Adrenal gland (tissue), 19 donors: ENCODE measurements at places on chromosomes 4 and X. TPM values are rescaled to one million over a fixed set of nuclear protein-coding genes. Genes with fewer than 3 reads are reported as not detected.

GRCh38 chr4:175951794-175952193 lies 113.8 kb upstream of the WDR17 start:
- no peak overlapping the region for H3K27ac ChIP-seq
- DNase-seq, result no peak
- no peaks in the 10 kb centered on the region for H3K4me1 ChIP-seq
- H3K36me3 ChIP-seq, result no peaks in the 10 kb centered on the region
- no peak overlapping the region for H3K4me3 ChIP-seq

- H3K36me3 ChIP-seq, result no peaks in the 10 kb centered on the region
- H3K27ac ChIP-seq, result no peak overlapping the region
- H3K4me1 ChIP-seq, result no peaks in the 10 kb centered on the region
- no peak overlapping the region for H3K4me3 ChIP-seq
Observed at GRCh38 chrX:104343428-104344129, 88.8 kb upstream of the ESX1 start.

AKAP14 gene
- total RNA-seq, result not detected

NPFFR2 gene
- not detected for total RNA-seq

OPN1MW gene
- total RNA-seq, result not detected

DNA sequence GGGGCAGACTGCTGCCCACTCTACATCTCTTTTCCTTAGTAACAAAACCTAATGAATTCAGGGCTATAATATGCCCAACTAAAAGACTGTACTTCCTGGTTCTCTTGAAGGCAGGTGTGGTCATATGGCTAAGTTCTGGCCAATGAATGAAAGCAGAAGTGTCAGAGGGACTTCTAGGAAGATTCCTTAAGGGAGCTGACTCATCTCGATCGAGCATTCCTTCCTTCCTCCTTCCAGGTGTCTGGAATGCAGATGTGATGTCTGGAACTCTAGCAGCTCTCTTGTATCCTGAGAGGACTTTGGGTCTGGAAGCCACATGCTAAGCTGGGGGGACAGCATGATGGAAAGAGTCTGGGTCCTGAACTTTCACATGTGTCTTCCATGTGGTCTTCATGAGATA lies 116.2 kb upstream of the STX18 start:
- H3K27me3 ChIP-seq, result no peaks in the 10 kb centered on the region
- DNase-seq, result no peak
- H3K4me1 ChIP-seq, result no peaks in the 10 kb centered on the region

DNA sequence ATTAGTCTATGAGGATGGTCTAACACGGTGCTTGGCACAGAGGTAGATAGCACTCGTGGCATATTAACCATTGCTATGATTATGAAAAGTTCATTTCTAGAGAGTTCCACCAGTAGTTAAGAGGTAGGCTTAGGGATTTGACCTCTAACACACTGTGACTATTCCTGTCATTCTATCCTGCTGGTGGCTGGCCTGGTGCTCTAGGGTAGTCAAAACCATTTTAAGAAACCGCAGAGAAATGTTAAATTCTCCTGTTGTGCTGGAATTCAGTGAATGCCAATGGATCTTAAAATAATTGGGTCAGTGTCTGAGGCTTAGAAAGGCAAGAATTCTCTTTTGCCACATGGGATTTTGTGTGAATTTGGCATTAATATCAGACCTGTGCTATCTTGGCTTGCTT lies 53.9 kb downstream of the VGLL1 start:
- no peaks in the 10 kb centered on the region for H3K36me3 ChIP-seq
- DNase-seq, result no peak
- no peaks in the 10 kb centered on the region for H3K4me1 ChIP-seq
- peaks cover 10% of the 10 kb centered on the region for H3K27me3 ChIP-seq
- H3K27ac ChIP-seq, result no peak overlapping the region

RPL39 gene
- 1,458 TPM for total RNA-seq

DNA sequence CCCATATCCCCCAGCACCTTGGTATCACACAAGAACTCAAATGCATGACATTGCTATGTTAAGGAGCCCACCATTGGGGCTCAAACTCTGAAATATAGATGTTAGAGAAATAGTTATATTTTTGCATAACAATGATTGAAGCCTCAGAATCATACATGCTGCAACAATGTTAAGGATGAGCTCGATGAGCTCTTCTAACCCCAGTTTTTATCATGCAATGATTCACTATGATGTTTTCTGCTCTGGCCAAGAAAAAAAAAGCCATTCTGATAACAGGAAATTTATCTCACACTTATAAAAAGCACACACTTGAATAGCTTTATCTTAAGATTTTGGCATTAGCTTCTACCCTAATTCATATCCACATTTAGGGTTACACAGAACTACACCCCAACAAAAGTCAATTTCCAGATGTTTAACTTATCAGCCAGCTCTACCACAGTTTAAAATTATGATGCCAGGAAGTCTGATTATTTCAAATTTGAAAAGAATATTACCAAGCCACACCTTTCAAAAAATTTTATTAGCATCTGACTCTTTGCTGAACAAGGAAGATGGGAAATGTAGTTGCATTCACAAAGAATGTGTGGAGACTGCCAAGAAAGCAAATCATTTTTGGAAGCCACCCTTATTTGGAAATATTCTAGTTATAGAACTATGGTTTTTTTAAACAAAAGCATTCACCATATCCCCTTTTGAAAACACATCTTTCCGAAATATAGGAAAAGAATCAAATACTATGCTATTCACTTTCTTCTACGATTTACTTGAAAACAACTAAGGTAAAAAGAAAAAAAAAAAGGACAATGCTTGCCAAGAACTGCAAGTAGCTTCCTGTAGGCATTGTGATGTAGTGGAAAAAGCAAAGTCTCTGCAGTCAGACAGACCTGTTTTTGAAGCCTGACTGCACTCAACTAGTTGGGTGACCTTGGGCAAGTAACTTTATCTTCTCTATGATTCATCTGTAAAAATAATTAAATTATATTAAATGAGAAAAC lies 100.8 kb upstream of the PLS3 start:
- peak overlapping the region; percentile 51 for H3K27ac ChIP-seq
- H3K27me3 ChIP-seq, result peaks cover 15% of the 10 kb centered on the region
- H3K4me3 ChIP-seq, result no peak overlapping the region
- no peaks in the 10 kb centered on the region for H3K36me3 ChIP-seq
- no peak for DNase-seq
- H3K4me1 ChIP-seq, result peaks cover 7% of the 10 kb centered on the region

GRCh38 chr4:168695288-168695687 lies 198.4 kb downstream of the PALLD start:
- H3K27me3 ChIP-seq, result no peaks in the 10 kb centered on the region
- H3K36me3 ChIP-seq, result no peaks in the 10 kb centered on the region
- H3K4me3 ChIP-seq, result no peak overlapping the region
- DNase-seq, result no peak

- H3K27ac ChIP-seq, result no peak overlapping the region
- no peak overlapping the region for H3K4me3 ChIP-seq
- no peaks in the 10 kb centered on the region for H3K4me1 ChIP-seq
Observed at GRCh38 chr4:25575611-25576010, 80.0 kb upstream of the SLC34A2 start.

GRCh38 chr4:116480546-116480945 lies 604.8 kb downstream of the TRAM1L1 start:
- H3K4me3 ChIP-seq, result no peak overlapping the region
- no peaks in the 10 kb centered on the region for H3K36me3 ChIP-seq
- H3K27ac ChIP-seq, result no peak overlapping the region
- DNase-seq, result no peak

WAS gene
- total RNA-seq, result 9.7 TPM

FAM184B gene
- total RNA-seq, result under 0.01 TPM

DNA sequence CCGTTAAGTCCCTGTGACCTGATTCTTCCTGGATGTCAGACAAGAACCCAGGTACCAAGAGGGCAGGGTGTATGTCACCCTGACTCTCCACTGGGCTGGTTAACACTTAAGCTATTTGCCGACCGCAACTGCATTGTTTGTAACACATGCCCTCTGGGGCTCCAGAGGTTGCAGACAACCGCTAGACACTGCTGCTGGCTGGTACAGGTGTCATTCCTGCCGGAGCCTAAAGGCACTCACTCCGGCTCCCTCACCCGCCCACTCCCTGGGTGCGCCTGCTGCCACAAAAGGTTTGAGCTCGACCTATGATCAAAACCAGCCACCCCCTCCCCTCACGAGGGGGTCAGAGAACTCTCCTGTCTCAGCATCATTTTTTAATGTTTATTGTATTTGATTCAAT lies 208.2 kb downstream of the FAT4 start:
- DNase-seq, result no peak
- no peaks in the 10 kb centered on the region for H3K27me3 ChIP-seq
- no peaks in the 10 kb centered on the region for H3K4me1 ChIP-seq
- H3K36me3 ChIP-seq, result no peaks in the 10 kb centered on the region

TMPRSS11F gene
- total RNA-seq, result not detected

GRCh38 chr4:155548173-155548572 lies 118.5 kb upstream of the GUCY1A1 start:
- no peaks in the 10 kb centered on the region for H3K36me3 ChIP-seq
- DNase-seq, result no peak
- no peak overlapping the region for H3K4me3 ChIP-seq
- H3K4me1 ChIP-seq, result no peaks in the 10 kb centered on the region
- H3K27ac ChIP-seq, result no peak overlapping the region
